ENCODE measurements at places on chromosomes 5 and 9.

GRCh38 chr5:28355831-28356230, 1317.4 kb upstream of the CDH9 start:
- DNase-seq = no peak

DNA sequence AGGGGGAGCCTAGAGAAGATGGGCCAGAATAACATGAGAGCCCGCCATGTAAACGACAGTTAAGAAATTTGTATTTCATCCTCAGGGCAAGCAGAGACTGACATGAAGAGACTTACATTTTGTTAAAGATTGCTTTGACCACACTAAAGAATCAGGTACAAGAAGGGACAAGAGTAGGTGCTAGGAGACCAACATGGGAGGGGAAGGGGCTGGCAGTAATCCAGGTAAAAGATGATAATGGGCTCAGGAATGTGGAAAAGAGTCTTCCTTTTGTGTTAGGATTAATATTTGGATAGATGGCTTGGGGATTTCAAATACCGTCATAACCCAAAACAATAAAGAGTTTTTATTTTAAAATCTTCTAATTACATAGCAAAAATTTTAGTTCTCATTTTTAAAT, 137.3 kb downstream of the ZNF462 start:
- DNase-seq = no peak

GRCh38 chr5:111129938-111130337, 37.8 kb downstream of the WDR36 start:
- peak; percentile 59 for DNase-seq

DNA sequence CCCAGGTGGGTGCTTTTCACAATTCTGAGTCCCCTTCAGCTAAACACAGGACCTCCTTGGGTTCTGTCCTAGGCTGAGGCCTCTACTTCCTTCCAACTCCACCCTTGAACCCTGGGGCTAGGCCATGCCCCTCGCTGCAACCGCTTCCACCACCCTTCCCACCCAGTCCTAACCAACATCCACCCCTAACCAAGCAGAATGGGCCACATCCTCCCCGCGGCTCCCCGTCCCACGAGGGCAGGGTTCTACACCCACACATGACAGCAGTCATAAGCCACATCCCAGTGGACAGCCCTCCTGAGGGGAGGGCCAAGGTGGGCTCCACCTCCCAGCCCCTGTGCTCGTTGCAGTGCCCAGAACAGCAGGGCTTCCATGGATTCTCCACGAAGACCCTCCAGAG, 65.8 kb downstream of the SHB start:
- no peak for DNase-seq

DNA sequence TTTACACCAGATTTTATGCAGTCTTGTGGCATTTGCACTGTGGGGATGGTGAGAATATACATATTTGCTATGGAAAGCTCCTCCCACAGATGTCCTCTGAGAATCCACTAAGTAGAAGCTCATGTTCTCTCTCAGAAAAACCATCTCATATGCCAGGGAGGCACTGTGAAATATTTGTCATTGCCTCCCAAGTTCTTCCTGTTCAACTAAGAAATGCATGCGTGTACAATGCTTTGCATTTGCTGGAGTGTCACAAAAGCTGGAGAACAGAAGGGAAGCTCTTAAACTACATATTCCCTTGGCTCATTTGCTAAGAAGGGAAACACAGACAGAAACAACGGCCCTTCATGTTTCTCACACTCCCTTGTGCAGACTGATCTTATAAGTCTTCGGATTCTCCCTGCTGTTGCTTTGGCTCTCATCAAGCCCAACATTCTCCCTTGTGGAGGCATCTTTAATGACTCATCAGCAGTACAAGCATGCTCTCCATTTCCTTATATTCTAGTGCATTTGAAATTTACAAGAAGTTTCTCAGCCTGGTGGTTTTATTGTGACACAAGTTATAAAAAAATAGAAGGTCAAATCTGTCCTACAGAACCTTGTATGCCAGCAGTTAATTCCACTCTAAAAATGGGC, 220.6 kb downstream of the TRIM36 start:
- peak; percentile 37 for DNase-seq

- DNase-seq = no peak
Measured at GRCh38 chr9:9846557-9846956, 766.2 kb downstream of the PTPRD start.

DNA sequence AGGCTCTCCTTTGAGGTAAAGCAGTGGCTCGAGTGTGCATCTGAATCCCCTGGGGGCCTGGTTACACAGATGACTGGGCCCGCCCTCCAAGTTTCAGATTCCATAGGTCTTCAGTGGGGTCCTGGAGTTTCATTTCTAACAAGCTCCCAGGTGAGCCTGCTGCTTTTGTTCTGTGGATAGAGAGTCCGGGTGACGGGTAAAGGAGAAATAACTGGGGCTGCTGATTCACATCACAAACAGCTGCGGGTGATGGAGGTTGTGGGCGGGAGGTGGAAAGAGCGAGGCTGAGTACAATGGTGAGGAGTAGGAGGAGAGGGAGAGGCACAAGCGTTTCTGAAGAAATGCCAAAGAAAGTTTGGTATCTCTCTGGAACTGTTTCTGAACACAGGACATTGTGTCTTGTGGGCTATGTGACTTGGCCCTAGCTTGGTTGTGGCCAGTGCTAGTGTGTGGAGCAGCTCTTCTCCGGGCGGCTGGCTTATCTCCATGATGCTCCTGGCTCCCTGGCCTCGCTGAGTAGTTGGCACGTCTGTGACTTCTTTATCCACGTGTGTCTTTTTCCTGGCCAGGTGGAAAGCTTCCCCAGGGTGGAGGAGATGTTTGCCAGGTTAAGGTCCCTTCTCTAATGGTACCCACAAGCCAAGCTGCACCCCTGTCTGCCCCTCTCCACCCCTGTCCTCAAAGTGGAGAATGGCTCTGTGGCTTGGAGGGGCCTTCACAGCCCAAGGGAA, 61.7 kb downstream of the HSPA4 start:
- peak; percentile 37 for DNase-seq

- no peak for DNase-seq
Measured at GRCh38 chr9:34409154-34409553, 32.5 kb upstream of the MYORG start.

DNA sequence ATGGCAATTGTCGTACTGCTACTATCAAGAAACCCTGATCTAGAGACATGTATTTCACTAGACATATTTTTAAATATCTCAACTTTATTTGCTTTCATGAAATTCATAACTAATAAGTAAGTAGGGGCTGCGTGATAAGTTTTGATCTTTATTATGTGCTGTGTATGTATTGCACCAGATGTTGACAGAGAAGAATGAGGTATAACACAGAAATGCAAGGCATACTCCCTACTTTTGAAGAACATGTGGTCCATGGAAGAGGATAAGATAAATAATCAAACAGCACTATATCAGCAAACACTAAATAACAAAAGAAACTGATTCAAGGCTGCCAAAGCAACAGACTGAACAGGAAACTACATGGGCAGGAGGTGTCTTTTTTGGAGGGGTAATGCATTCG, 60.9 kb downstream of the FREM1 start:
- no peak for DNase-seq

Measured in fibroblast of skin of abdomen (primary cell).